ENCODE measurements at places on chromosomes 3 and 15.

DNA sequence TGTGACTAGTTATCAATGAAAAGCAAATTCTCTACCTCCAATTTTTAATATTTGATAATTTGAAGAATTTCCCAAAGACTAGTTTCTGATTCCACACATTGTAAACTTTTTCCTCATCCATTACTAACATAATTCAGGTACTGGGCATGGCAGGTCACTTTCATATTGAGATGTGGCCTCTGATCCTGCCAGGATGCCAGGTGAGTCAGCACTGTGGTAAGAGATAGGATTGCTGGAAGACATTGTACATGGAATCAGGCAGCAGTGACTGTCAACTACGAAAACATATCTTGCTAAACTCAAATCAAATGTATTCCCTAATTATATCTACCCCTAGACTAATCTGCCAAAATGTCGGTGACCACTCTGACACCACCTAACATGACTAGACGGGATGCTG is 33.2 kb upstream of the POU1F1 start:
- no peak for DNase-seq

GRCh38 chr15:51424780-51425179 is 83.3 kb downstream of the GLDN start:
- no peak for DNase-seq

DNA sequence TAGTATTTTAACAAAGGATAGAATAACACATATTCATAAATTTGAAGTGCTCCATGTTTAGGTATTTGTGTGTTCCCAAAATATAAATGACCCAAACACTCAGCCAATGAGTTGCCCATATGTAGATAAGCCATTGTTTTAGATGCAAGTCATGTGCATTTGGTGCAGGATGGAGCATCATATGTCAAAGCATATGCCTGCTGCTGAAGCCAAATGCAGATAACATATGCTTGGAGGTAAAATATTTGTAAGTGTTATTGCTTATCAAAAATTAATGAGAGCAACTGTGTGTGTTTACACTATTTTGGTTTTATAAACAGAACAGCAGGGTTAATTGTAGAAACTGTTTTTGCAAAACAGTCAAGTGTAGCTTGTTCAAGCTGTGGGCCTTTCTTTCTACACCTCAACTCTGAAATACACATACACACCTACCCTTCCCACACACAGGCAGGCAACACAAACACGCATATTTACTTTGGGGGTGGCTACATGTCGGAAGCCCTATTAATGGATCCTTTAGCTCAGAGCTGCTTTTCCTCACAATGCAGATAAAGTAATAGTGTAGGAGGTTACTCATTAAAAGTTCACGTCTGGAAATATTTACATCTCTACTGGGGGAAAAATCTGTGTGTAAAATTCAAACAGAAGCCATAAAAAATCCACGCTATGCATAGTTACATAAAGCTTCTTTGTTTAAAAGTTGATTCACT is 521.4 kb downstream of the ZNF385D start:
- DNase-seq = no peak

DNA sequence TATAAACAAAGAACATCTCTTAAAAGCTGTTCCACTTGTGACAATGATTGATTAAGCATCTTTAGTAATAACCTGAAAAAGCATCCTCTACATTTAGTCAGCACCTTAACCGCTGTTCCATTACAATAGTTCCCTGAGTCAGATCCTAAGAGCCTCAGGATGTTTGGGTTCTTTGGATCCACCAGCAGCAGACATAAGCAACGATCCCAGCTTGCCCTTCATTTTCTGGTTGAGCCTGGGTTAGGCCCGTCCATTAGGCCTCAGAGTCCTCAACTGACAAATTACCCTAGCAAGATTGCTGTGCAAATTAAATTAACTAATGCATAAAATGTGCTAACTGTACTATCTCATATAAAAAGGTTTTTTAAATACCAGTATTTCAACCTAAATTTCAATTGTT is 42.3 kb upstream of the ROBO1 start:
- no peak for DNase-seq

GRCh38 chr3:193780397-193780796 is 187.4 kb downstream of the OPA1 start:
- DNase-seq = no peak

DNA sequence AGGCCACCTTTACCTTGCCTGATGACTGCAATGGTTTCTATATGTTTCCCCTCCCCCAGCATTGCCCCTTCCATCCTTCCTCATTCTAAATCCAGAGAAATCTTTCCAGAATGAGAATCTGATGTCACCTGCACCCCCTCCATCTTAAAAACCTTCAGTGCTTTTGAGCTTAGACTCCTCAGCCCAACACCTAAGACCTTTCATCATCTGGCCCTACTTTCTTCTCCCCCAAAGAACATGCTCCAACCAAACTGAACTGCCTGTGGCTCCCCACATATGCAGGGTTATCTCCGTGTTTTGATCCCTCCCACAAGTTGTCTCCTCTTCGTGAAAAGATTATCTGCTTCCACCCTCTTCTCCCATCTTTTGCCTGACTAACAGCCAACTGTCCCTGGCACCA is 27.3 kb downstream of the RFTN1 start:
- no peak for DNase-seq

- DNase-seq = no peak
These were observed 212.2 kb upstream of the PROK2 start for GRCh38 chr3:71997066-71997653.

DNA sequence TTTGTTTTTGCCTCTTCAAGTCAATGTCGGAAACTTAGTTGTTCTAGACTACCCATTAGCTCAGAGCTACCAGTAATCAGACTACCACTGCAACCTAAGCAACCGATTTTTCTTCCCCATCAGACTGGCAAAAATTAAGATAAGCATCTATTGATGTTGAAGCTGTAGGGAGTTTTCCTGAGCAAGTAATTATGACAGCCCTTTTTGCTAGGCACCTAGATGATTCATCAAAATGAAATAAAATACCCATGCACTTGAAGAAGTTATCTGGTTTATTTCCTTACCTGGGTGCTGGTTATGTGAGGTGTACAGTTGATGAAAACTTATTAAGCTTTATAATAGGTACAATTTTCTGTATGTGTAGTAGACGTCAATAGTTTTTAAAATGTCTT is 554 bp upstream of the COMMD4 start:
- DNase-seq = no peak

- DNase-seq = peak; percentile 7
These were observed 136.0 kb upstream of the CCDC54 start for GRCh38 chr3:107241217-107241616.

- peak; percentile 27 for DNase-seq
These were observed 138.0 kb downstream of the FBN1 start for GRCh38 chr15:48507416-48508065.

Measured in DMS 273 treated with DMSO at 0.1 percent for 48 hours (cell line).